Epithelial cell of alveolus of lung (primary cell): ENCODE measurements at places on chromosomes 3 and 15. TPM values are rescaled to one million over a fixed set of nuclear protein-coding genes. Genes with fewer than 3 reads are reported as not detected.

Gene C2CD4B
- total RNA-seq: 0.13 and 4.1 TPM in 2 replicates

Gene CFAP100
- not detected in 2 replicates for total RNA-seq

Gene FRMD4B
- 2.1 and 3.0 TPM in 2 replicates for total RNA-seq

Gene DNAJB11
- total RNA-seq: 48.7 and 72.1 TPM in 2 replicates

Gene DNAH1
- 0.39 and 0.96 TPM in 2 replicates for total RNA-seq

Gene SLCO3A1
- 3.0 and 10.4 TPM in 2 replicates for total RNA-seq

Gene NR1I2
- total RNA-seq: not detected in 2 replicates

Gene GOLGA6B
- not detected in 2 replicates for total RNA-seq

Gene C3orf20
- total RNA-seq: under 0.01 TPM in 1 of 2 replicates, not detected in the other

Gene CRYGS
- total RNA-seq: 0.88 and 1.0 TPM in 2 replicates
